ENCODE measurements at places on chromosomes 13 and 19.

GRCh38 chr19:4847190-4847973 lies 15.9 kb upstream of the TICAM1 start:
- no peak for DNase-seq

DNA sequence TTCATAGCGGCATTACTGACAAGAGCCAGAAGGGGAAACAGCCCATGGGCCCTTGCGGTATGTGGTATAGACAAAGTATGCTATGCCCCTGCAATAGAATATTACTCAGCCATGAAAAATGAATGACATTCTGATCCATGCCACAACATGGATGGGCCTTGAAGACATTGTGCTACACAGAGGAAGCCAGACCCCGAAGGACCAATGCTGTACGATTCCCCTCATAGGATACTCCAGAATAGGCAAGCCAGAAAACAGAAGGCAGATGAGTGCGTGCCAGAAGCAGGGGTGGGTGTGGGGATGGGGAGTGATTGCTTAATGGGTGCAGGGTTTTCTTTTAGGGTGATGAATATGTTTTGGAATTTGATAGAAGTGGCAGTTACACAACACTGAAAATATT lies 342.0 kb downstream of the TEX29 start:
- DNase-seq: no peak

- DNase-seq: no peak
These were observed 45.4 kb upstream of the TFDP1 start for GRCh38 chr13:113539176-113539575.

GRCh38 chr19:45492627-45493470 lies 4.0 kb downstream of the RTN2 start:
- no peak for DNase-seq

DNA sequence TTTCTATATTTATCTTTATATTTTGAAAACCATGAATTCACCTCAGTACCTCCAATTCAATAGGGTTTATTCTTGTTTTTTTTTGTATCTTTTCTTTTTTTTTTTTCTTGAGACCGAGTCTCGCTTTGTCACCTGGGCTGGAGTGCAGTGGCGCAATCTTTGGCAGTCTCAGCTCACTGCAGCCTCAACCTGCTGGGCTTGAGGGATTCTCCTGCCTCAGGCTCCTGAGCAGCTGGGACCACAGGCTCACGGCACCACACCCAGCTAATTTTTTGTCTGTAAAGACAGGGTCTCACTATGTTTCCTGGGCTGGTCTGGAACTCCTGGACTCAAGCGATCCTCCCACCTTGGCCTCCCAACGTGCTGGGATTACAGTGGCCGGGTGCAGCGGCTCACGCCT lies 23.1 kb upstream of the EVI5L start:
- no peak for DNase-seq

GRCh38 chr13:86918682-86919081 lies 752.5 kb upstream of the SLITRK5 start:
- no peak for DNase-seq

DNA sequence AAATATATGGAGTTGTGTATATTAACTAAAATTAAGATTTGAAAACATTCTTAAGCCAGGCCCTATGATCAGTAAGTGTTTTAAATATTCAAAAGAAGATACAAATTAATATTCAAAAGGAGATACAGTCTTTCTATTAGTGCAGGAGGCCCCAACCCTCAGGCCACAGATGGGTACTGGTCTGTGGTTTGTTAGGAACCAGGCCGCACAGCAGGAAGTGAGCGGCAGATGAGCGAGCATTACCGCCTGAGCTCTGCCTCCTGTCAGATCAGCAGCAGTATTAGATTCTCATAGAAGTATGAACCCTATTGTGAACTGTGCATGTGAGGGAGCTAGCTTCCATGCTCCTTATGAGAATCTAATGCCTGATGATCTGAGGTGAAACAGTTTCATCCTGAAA lies 232.9 kb downstream of the FOXO1 start:
- no peak for DNase-seq

GRCh38 chr19:38204096-38204495 lies 19.9 kb downstream of the DPF1 start:
- no peak for DNase-seq

DNA sequence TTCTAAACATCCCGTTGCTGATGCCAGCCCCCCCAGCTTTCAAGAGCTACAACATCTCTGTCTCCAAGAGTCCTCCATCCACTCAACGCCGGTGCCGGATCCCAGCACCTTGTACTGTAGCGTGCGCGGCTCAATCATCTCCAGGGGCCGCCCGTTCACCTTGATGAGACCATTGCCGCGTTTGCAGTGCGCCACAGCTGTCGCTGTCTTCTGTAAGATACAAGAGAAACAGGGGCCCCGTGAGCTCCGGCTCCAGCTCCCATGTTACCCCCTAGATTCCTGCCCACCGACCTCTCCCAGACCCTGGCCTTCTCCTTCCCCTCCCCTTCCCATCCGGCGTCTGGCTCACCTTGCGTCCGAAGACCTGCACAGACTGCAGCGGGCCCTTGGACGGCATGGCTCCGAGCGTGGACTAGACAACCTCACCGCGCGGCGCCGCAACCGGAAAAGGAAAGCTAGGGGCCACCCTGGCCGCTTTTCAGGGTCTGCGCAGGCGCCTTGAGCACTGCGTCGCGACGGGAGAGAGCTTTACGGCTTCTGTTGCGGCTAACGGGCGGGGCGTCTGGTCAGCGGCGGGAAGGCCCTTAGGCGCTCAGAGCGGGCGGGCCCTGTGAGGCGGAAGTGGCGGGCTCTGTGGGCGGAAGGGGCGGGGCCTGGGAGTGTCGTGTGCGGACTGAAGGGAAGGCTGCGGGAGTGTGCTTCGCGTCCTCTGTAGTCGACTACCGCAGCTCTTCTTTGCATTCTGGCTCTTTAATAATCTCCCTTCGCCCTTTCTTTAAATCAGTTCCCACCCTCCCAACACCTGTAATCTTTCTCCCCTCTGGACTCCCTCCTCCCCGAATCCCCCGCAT lies at the start of gene RPS16:
RPS16 (minus strand) TSS at position 451 of the 851 bp plus-strand sequence; CDS start at position 397, 54 bp downstream.
- peak; percentile 99 for DNase-seq

GRCh38 chr13:106187101-106187500 lies 348.4 kb downstream of the EFNB2 start:
- DNase-seq: no peak

DNA sequence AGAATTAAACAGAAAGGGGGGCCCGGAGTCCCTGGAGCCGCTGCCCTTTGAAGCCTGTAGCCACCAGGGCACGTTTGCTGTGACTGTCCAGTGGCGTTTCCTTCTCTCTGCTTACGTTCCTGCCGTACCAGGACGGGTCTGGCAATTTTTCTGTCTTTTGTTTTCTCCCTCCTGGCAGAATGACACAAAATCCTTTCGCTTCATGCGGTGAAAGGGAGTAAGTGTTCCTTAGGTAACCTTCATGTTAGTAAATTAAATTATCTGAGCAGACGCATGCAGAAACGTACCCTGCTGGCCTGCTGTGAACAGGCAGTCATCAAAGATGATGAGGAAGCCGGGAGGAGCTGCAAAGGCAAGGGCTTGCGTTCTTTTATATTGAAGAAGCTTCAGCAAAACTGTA lies 299.3 kb upstream of the ARGLU1 start:
- DNase-seq: no peak

GRCh38 chr13:24182703-24183081 lies 22.2 kb downstream of the SPATA13 start:
- no peak for DNase-seq

DNA sequence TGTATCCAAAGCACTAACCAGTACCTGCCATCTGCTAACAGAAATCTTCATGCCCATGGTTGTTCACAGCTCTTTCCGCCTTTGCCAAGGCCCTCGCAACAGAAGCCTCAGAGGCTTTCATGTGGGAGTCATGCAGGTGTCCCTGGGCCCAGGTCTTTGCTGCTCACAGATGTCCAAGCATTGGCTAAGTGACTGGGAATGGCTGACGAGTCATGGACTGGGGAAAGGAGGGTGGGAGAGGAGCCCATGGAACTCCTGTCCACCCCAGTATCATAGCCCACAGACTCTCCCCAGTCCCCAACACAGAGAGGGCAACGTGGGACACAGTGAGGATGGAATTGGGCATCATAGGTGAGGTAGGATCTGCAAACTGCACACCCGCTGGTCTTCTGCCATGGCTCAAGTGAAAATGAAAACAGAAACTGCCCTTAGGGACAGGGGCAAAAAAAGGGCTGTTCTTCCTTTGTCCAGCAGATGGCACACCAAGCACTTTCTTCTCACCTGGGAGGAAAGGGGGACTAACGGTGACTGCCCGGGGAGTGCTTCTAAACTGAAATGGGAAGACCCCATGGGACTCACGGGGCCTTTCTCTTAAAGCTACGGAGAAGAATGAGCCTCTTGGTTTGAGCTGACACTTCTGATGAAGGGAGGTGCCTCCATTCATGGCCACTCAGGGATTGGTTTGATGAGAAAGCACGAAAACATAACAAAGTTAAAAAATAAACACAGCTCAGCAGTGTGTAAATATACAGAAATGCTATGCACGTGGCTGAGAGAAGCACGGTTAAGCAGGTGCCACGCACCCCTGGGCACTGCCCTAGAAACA lies 11.1 kb upstream of the DHRS12 start:
- peak; percentile 55 for DNase-seq

- DNase-seq: no peak
These were observed 41.1 kb upstream of the MAP3K10 start for GRCh38 chr19:40150170-40150569.

- no peak for DNase-seq
These were observed 3.5 kb upstream of the TLE5 start for GRCh38 chr19:3065675-3066357.

- DNase-seq: no peak
These were observed 69.3 kb downstream of the KLF12 start for GRCh38 chr13:74064805-74065312.

GRCh38 chr19:38682872-38683392 lies 35.5 kb downstream of the ACTN4 start:
- DNase-seq: no peak

- no peak for DNase-seq
These were observed 4.9 kb downstream of the HRC start for GRCh38 chr19:49150106-49150943.

GRCh38 chr19:13275016-13275722 lies 125.0 kb downstream of the IER2 start:
- DNase-seq: no peak

- DNase-seq: peak; percentile 59
These were observed 880 bp downstream of the SWSAP1 start for GRCh38 chr19:11375143-11375948.

DNA sequence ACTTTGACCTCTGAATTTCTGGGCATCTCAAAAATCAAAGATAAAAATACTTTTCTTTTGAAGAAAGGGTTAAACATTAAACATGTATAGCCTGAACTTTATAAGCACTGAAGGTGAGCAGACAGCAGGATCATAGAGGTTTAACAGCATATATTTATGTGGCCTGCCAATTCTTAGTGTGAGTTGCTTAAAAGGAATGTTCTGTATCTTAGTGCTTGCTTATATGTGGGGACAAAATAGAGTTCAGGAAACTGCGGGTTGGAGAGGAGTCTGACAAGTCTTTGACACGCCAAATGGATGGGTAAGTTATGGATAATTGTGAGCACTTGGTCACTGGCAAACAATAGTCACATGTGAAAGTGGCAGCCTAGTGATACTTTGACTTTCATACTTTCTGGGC lies 1419.4 kb upstream of the SPRY2 start:
- no peak for DNase-seq

DNA sequence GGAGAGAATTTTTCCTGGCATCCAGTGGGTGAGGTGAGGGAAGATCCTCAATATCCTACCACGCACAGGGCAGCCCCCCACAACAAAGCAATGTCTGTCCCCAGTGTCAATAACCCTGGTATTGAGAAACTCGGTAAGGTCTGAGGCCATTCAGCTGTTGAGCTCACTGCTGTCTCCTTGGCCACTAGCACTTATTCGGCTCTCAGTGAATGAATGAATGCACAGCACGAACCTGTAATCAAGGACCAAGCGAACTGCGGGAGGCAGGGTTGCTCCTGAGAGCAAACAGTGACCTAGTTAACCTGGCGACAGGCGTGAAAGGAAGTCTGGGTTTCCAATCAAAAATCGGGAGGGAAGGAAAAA lies 640 bp downstream of the ZSCAN5A start:
- no peak for DNase-seq

GRCh38 chr13:27135023-27135422 lies 36.6 kb downstream of the USP12 start:
- DNase-seq: no peak

DNA sequence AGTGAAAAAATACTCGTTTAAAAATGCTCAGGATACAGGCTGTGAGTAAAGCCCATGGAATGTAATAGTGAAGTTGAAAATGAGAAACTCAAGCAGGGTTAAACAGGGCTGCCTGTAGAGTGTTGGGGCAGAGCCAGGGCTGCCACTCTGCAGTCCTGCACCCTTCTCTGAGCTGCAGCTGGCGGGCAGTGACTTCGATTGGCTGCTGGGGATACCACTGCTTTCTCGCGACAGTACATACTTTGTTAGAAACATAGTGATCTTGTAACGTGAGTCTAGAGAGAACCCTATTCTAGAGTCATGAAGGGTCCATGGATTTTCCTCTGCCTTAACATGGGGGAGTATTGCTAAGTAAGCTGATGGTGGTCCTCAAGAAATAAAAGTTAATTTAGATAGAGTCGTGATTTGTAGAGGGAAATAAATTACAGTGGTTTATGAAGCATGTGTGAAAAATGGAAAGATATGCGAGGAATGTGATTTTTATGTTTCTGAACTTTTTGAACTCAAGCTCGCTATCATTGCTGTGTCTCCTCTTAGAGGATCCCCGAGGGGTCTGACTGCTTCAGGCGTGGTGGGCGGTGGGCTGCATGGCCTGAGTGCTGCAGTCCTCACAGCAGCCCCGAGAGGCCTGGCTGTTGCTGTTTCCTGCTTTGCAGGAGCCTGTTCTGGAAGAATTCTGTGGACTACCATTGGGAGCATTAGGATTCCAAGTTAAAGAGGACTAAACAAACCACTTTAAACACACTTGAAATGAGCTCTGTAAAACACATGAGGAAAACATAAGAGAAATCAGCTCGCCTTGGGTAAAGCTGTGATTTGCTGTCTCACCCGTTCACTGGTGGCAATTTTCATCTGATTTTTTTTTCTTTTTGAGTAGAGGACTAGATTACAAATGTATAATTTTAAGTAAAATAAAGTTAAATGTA lies 95.7 kb downstream of the ARHGEF7 start:
- no peak for DNase-seq

Measured in stimulated activated CD4-positive, alpha-beta T cell treated with anti-CD3 and anti-CD28 coated beads, Interleukin-12 subunit alpha, Interleukin-12 subunit beta, amount 100 ng/mL, for 48 hours (primary cell).